DMS53 (cell line): ENCODE measurements at places on chromosomes 2 and 18.

- peak; percentile 74 for DNase-seq
Measured at GRCh38 chr18:37156330-37156942, 327.5 kb downstream of the KIAA1328 start.

GRCh38 chr18:48997985-48998831 is 47.4 kb upstream of the SMAD7 start:
- peak; percentile 51 for DNase-seq

- DNase-seq = no peak
Measured at GRCh38 chr2:65639156-65639864, 206.9 kb upstream of the SPRED2 start.

DNA sequence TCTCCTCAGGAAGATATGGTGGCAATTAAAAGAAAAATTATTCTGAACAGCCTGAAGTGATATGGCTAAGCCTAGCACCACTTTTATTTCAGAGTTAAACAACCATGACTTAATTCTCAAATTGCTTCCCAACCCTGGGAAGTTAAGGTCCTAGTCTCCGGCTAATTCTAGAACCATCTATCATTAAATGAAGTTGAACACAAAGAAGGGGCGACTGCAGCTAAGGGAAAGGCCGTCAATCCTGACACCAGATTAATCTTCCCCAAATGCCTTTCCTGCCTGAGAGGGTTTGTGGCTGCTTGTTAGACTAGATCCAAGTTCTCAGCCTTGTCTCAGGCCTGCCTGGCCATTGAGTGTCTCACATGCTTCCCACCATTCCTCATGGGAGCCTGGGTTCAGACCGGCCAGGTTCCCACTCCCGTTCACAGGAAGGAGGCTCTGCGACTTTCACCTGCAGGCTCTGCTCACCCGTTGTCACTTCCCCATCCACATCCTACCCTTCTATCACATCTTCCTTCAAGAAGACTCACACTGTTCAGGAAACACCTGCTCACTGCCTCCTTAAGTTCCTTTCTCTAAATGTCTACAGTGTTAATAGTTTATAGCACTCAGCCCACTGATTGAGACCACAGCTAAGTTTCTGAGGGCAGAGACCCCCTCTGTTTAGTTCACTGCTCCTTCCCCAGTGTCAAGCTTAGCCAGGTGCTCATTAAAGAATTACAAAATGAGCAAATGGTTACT is 282.9 kb upstream of the REV1 start:
- no peak for DNase-seq

GRCh38 chr18:49016648-49017539 is 66.1 kb upstream of the SMAD7 start:
- DNase-seq = peak; percentile 69

DNA sequence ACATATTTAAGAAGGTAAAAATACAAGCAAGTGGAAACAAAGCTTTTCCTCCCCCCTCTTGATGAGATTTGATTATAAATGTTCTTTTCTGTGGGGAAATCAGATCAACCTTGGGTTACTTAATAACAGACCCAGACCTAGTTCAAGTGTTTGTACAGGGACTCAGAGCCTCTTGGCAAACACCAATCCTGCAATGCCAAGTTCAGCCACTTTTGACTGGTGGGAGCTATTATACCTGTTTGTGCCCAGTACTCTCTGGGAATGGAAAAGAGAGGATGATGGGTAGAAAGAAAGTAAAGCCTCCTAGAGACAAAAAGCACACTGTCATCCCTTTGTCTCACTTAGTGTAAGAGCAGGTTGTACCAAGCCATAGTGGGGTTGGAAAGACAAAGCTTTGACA is 63.8 kb upstream of the EPHA4 start:
- DNase-seq = peak; percentile 91

DNA sequence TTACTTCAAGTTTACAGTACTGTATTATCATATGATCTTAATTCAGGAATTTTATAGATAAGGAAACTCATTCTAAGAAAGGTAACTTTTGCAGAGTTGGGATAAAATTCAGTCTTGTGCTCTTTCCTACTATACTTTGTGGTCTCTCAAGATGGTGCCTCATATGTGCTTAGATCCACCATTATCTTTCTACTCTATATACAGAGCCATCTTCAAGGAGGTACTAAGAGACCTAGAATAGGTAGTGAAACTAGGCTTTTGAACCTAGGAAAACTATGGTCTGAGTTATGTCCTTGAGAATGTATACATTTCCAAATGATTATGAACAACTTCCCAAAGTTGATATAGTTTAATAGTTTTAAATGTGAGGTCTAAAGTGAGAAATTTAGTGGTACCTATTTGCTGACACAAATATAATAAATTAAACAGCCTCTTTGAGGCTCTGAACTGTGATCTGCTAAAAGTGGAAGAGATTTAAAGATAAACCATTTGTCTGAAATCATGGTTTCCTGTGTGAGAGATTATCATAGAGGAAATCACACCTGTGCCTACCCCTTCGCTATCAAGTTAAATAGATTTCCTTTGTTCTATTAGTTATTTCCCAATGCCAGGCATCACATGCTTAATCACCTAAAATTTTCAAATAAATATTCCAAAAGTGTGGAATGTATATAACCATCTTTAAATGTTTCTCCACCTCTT is 27.2 kb downstream of the ACAA2 start:
- no peak for DNase-seq

GRCh38 chr2:215811003-215811402 is 202.3 kb downstream of the MREG start:
- no peak for DNase-seq

GRCh38 chr2:185338104-185338503 is 400.5 kb upstream of the FSIP2 start:
- peak; percentile 58 for DNase-seq

DNA sequence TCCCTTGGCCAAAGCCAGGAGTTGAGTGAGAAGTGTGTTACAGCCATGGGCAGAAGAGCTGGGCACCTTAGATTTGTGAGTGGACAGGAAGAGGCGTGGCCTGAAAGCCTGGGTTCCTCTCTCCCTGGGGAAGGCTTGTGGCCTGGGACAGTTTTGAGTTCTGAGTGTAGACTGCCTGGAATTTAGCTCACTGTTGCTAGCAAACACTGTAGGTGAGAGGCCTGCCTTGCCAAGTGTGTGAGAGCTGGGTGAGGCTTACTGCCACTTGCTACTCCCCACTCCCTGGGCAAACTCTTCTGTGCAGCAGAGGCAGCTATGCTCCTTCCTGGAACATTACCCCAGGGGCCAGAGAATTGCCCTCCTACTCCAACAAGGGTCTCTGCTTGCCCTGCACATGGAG is 150.0 kb upstream of the GALNT5 start:
- DNase-seq = peak; percentile 59

- DNase-seq = no peak
Measured at GRCh38 chr2:36539631-36540030, 58.3 kb downstream of the FEZ2 start.

DNA sequence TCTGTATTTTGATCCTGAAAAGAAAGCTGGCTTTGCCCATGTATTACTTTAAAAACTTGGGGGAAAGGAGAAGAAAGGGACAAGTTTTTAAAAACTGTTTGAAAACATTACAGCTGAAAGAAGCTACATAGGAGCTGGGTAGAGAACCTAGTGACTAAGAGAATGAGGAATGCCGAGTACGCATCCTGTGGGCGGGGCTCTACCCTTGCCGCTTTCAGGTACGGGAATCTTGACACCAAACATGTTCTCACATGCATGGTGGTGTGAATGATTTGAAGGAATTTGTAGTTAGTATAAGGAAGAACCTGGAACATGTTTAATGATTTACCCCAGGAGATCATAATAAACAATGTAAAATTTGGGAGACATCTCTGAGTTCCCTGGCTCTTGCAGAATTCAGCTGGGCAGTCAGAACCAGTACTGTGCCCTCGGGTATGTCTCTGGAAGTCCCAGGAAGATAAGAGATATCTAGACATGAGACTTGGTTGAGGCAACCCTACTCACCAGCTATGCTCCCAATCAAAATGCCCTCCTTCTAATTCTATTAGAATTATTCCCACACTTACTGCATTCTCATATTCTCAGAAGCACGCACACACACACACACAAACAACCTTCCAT is 16.5 kb upstream of the TGFA start:
- peak; percentile 25 for DNase-seq

DNA sequence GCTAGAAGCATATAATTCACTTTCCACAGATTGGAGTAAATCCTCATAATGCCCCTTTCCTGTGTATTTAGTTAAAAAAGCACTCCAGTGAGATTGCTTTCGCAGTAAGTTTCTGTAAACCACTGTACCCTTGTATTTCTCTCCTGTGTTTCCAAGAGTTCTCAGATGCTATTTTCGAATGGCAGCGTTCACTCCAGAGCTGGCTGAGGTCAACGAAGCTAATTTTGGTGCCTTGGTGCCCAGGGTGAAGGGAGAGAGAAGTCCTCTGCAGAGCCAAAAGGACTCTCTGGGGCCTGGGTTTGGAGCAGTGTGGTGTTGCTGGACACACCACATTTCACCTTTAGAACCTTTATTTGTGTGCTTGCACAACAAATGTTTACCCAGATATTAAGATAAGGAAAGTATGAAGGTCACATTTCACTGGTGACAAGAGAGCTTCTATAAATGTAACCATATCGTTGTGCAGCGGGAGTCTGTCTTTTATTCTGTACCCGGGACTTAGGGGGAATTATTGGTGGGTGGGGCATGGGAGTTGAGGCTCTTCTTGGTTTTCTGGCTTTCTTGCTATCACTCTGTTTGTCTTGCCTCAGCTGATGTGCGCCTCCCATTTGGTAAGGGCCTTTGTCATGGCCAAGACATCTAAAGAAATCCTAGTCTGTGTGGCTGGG is 9.9 kb downstream of the EPAS1 start:
- DNase-seq = peak; percentile 73

DNA sequence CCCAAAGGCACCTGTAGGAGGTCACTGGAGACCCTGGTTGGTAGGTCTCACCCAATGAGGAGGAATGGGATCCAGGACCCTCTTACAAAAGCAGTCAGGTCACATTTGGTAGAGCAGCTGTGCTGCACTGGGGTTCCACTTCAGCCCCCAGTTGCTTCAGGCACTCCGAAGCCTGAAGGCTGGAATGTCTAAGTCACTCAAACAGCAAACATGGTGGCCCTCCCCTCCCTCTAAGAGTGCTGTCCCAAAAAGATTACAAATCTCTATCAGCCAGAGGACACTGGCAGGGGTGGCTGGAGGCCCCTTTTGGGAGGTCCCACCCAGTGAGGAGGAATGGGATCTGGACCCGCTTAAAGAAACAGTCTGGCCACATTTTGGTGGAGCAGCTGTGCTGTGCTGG is 17.7 kb downstream of the MSTN start:
- no peak for DNase-seq

DNA sequence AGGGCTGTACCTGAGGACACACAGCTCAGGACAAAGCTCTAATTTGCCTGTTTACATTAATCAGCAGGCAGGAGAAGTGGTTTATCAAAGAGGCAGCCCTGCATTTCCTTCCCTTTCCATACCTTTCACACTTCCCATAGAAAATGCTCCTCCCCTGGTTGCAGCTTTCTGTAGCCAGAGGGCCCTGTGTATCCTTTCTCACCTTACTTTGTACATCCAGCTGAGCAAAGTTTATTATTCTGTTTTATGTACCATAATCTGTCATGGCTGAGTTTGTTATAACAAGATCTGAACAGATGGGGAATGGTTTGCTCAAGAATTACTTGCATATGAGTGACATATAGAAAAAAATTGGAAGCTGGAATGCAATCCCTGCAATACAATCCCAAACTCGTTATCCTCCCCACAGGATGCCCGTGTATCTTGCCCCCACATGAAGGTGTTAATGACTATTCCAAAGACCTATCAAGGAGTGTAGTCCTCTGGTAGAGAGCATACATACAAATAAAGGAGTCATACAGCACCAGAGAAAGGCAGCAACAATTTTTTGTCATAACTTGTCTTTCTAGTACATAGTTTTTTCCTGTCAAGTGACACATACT is 1025.8 kb upstream of the KLHL29 start:
- no peak for DNase-seq
